ENCODE measurements at places on chromosomes 1 and 21.

DNA sequence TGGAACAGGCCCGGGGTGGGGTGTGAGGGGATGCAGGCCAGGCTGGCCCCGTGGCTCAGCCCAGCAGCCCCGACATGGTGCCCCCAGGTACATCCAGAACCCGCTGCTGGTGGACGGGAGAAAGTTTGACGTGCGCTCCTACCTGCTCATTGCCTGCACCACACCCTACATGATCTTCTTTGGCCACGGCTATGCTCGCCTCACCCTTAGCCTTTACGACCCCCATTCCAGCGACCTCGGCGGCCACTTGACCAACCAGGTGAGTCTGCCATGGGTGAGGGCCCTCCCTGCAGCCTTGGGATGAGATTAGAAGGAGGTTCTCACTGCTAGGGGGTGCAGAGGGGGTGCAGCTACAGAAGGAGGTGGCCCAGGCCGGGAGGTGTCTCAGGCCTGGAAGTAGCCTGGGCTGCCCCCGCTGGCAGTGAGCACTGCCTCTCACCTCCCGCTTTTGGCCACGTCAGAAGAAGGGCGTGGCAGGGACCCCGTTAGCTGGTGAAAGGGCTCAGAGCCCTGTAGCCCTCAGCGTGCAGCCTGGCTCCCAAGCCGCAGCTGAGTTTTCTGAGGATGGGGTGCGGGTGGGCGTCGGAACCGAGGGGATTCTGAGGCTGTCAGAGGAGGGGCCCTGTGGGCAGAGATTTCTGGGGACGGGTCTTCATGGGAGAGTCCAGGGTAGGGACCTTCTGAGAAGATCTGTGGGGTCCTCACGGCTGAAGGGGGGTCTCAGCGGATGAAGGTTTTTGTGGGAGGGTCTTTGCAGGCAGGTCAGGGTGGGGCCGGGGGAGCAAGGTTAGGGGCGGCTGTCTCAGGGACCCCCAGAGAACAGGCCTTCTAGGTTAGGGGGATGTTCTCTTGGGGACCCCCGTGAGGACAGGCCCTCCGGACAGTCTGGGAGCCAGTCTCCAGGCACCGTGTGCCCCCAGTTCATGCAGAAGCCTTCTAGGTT lies 10.4 kb downstream of the TTLL10 start:
- DNase-seq: no peak

DNA sequence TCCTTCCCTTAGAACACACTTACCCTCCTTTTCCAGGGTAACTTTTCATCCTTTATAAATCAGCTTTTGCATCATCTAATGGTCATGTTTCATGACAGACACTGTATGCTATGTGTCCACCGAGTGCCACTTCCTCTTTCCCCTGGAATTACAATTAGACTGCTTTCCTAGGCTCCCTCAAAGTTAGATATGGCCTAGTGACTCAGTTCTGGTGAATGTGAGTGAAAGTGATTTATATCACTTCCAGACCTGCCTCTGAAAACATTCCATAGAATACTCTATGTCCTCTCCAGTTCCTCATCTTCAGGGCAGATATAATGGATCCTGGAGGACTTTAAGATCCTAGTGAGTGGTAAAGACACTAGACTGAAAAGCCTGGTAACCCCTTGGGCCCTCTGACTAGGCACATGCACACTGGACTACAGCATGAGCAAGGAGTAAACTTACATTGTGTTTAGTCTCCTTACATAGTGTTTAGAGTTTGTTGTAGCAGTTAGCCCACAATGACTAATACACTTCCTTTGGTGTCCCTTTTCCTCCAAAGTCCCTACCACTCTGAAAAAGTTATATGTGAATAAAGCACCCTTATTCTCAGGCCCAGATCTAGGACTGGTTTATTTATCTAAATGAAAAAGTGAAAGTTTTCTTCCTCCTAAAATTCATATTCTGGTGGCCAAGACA lies 59.3 kb downstream of the GPR88 start:
- DNase-seq: peak; percentile 90

GRCh38 chr1:247409869-247410544 lies 6.0 kb upstream of the NLRP3 start:
- peak; percentile 29 for DNase-seq

DNA sequence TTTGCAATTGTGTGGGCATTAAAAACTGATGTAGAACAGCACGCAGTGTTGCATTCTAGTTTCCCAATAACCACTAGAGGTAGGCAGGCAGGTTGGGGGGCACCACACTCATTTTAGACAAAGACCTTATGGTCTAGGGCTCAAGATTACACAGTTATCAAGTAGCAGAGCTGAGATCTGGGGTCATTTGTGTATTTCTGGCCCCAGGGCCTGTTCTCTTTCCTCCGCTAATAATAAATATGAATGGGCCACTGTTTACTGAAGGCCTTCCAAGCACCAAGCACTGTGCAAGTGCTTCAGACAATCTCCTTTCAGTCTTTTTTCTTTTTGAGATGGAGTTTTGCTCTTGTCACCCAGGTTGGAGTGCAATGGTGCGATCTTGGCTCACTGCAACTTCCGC lies 23.9 kb downstream of the LDLRAD2 start:
- no peak for DNase-seq

DNA sequence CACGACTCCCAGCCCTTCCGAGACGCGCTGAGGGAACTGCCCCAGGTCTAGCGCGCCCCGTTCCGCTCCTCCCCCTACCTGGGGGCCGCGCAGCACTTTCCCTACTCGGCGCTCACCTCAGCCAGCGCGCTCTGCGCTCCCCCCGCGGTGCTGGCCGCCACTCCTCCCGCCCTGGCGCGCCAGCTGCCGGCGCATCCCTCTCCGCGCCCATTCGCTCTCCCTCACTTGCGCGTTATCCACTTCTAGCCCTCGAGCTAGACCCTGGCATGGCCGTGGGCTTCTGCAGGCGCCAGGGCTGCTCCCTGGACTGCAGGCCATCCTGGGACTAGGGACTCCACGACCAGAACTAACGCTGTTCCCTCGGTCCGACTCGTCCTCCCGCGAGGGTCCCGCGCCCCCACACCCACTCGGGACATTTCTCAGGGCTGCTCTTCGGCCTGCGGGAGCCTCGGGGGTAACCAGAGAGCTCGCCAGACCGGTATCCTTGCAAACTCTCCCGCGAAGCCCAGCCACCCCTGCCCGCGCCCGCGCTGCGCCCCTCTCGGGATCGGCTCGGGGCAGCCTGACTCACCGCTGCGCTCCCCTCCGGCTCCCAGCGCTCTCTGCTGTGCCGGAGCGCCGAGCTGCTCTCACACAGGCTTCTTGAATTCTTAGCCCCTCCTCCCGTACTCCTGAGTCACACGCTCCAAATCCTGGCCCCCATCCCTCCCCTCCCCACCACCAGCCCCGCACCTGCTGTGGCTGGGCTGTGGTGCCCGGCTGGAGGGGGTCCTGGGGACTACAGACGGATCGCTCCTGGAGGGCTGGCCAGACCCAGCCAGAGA lies at the start of gene NGF:
NGF (minus strand) TSS at position 617 of the 824 bp plus-strand sequence. CDS start 51,454 bp downstream, outside the sequence.
- DNase-seq: peak; percentile 80

GRCh38 chr1:91779548-91780021 lies 106.4 kb downstream of the TGFBR3 start:
- no peak for DNase-seq

DNA sequence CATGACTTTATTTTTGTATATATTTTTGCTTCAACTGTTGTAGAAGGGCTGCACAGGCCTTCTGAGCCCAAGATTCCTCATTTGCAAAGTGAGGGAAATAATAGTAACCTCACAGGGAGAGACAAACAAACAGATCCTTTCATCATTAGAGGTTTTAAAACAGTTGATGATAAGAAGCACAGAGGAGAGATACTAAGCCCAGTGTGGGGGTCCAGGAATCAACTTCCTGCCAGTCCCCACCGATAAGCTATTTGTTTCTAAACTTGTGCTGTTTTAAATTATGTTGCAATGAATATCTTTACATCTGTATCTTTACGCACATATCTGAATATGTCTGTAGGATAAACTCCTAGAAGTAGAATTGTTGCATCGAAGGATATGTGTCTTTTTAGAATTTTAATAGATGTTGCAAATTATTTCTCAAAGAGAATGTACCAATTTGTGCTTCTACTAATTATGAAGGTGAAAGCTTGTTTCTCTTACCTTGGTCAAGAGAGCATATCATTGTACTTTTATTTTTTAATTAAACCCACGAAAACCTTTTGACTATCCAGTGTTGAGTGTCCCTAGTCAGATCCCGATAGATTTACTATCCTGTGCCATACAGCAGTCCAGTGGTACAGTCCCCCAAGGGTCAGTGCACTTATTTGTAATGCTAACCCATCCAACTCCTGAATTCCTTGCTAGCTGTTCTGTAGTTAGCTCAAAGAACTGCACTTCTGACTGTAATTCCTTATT lies 10.8 kb downstream of the FCRLB start:
- DNase-seq: no peak

GRCh38 chr21:38768471-38769063 lies 37.2 kb upstream of the ETS2 start:
- DNase-seq: peak; percentile 68

DNA sequence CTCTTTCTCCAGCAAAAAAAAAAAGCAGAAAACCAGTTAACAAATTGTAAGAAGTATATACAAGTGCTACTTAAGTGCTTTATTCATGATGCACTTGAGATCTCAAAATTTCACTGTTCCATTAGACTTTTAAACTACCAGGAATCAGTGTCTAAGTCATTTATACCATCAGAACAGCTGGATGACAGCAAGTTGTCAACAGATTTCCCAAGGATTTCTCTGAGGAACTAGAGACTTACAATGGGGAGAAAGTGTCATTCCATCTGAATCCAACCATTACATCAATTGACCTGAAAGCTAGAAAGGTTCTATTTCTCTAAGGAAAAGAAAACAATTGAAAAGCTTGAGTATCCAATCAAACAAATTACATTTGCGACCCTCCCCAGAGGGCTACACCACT lies 43.8 kb downstream of the USH2A start:
- DNase-seq: no peak

DNA sequence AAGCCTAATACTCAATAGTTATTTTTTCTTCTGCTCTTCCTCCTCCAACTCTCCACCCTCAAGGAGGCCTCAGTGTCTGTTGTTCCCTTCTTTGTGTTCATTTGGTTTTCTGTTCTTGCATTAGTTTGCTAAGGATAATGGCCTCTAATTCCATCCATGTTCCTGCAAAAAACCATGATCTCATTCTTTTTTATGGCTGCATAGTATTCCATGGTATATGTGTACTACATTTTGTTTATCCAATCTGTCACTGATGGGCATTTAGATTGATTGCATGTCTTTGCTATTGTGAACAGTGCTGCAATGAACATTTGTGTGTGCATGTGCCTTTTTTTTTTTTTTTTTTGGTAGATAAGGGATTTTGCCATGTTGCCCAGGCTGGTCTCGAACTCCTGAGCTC lies 6.7 kb downstream of the CENPF start:
- DNase-seq: no peak

- no peak for DNase-seq
Observed at GRCh38 chr1:151963288-151963687, 30.4 kb downstream of the S100A10 start.
